Small intestine (tissue), 16 donors: ENCODE measurements at places on chromosomes 13 and 19. TPM values are rescaled to one million over a fixed set of nuclear protein-coding genes. Genes with fewer than 3 reads are reported as not detected.

The FBXL3 gene
- 33.5 TPM for polyA plus RNA-seq

The OR7G1 gene
- not detected for polyA plus RNA-seq

The FXYD7 gene
- polyA plus RNA-seq: not detected

The FAM83E gene
- polyA plus RNA-seq: 93.1 TPM

The ZNF101 gene
- polyA plus RNA-seq: 8.7 TPM

The SMIM44 gene
- polyA plus RNA-seq: not detected

The ATF5 gene
- polyA plus RNA-seq: 48.8 TPM

The NCR1 gene
- polyA plus RNA-seq: not detected
